SK-N-DZ (cell line): ENCODE measurements at places on chromosomes 7 and 10.

GRCh38 chr10:87656431-87657072 is 3.1 kb upstream of the PAPSS2 start:
- DNase-seq, result peak; percentile 49

DNA sequence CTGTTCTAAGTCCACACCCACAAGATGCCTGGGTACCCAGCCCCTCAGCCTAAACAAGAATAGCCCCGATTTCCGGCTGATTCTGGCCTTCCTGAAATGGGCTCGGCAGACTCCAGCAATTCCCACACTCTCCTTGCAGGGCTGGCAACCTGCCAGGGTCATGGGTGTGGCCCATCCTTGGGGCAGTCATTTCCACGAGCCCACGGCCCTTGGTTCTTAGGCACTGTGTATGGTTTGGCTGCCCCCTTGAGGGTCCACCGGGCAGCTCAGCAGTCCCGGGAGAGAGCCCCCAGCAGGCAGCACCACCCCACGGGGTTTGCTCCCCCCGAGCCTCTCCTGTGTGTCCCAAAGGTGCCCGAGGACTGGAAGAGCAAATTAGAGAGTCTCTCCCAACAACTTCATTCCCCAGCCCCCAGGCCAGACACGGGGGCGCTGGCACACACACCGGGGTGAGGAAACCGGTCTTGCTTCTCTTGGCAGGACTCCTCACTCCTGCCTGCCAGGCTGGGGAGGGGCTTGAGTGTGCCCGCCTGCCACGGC is 142.2 kb downstream of the EMX2 start:
- DNase-seq, result no peak

GRCh38 chr7:141737118-141737835 is 881 bp upstream of the SSBP1 start:
- DNase-seq, result peak; percentile 12

DNA sequence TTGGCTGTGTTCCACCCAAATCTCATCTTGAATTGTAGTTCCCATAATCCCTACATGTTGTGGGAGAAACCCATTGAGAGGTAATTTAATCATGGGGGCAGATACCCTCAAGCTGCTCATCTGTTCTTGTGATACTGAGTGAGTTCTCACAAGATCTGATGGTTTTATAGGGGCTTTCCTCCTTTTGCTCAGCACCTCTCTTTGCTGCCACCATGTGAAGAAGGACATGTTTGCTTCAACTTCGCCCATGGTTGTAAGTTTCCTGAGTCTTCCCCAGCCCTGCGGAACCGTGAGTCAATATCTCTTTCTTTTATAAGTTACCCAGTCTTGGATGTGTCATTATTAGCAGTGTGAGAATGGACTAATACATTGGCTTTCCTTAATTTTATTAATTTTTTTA is 527.8 kb downstream of the MDFIC start:
- DNase-seq, result no peak

DNA sequence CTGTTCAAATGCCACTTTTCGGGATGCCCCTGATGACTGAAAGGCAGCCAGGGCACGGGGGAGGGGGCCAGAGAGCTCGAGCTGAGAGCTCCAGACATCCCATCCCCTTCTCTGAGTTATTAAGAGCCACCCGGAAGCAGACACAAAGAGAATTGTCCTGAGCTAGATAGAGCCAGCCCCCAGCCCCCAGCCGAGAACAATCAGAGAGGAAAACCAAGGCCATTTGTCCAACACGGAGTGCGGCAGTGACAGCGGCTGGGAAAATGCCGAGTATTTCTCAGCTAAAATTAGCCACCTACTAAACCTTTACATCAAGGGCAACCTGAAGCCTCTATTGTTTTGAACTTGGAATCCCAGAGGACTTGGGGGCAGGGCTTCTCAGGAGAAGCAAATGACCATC is 51.0 kb downstream of the UNC5B start:
- no peak for DNase-seq

DNA sequence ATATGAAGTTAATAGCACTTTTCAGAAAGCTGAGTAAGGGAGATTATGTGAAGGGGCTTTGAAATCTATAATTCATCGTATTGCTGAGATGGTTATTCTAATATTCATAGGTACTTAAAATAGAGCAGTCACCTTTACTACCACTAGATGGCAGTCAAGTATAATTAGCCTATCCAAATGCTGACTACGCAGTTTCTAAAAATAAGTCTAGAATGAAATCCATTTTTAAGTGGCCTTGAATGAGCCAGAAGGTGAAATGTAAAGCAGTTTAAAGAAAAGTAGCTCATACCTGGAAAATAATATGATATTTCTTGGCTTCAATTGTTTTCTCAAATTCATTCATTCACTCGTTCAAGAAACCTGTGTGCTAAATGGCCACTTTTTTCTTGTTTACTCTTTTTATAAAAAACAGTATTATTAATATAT is 1277.1 kb downstream of the GATA3 start:
- peak; percentile 62 for DNase-seq

- no peak for DNase-seq
Measured at GRCh38 chr10:58625070-58625469, 112.4 kb downstream of the BICC1 start.

DNA sequence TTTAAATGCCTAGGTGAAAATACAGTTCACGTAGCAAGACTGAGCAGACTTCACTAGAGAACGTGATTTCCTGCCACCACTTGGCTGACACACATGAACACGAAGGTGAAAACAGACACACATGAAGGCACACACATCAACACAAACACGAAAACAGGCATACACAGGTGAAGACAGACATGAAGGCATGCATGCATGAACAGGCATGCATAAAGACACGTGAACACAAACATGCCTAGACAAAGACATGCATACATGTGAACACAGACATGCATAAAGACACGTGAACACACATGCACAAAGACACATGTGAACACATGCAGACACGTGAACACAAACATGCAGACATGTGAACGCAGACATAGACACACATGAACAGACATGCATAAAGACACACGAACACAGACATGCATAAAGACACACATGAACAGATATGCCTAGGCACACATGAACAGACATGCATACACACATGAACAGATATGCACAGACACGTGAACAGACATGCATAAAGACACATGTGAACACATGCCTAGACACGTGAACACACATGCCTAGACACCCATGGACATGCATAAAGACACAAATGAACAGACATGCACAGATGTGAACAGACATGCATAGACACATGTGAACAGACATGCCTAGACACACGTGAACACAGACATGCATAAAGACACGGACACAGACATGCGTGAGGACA is 243.1 kb downstream of the ZMYND11 start:
- DNase-seq, result no peak

DNA sequence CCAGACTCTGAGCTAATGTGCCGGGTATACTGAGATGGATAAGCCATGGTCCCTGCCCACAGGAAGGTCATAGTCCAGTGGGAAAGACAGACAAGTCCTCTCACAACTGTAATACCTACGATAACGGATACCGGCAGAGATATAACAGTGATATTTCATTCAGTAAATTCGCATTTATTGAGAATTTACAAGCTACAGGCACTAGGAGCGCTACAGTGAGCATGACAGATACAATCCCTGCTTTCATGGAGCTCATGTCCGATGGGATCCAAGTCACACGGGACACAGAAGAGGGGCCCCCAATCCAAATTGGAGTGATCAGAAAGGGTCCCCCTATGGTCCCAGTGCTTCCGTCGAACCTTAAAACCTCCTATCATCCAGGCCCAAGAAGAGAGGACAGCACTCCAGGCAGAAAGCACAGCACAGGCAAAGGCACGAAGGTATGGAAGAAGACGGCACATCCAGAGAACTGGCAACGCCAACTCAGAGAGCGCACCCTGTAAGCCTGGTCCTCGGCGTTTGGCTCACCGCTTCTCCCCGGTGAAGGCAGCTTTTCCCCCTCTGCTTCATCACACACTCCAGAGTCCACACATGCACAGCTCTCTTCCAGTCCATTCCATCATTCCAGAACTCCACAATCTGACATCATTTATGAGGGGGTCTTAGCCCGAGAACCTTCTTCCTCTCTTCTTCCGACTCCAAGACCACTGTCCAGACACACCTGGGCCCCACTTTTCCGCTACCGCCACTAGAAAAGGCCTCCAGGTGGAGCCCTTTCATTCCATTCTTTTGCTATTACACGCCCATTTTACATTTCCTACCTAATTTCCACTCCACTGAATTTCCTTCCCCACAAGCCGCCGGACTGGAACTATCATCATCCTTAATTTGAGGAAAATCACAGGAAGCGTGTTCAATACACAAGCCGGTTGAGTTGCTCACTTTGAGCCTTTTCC is 47.8 kb upstream of the NKX2-3 start:
- DNase-seq, result no peak

GRCh38 chr10:63467841-63468240 is 2.1 kb upstream of the JMJD1C start:
- DNase-seq, result peak; percentile 20

- DNase-seq, result peak; percentile 62
Measured at GRCh38 chr10:124086787-124087671, 6.4 kb downstream of the CHST15 start.

- peak; percentile 79 for DNase-seq
Measured at GRCh38 chr7:132577206-132578049, 1.2 kb upstream of the PLXNA4 start.

DNA sequence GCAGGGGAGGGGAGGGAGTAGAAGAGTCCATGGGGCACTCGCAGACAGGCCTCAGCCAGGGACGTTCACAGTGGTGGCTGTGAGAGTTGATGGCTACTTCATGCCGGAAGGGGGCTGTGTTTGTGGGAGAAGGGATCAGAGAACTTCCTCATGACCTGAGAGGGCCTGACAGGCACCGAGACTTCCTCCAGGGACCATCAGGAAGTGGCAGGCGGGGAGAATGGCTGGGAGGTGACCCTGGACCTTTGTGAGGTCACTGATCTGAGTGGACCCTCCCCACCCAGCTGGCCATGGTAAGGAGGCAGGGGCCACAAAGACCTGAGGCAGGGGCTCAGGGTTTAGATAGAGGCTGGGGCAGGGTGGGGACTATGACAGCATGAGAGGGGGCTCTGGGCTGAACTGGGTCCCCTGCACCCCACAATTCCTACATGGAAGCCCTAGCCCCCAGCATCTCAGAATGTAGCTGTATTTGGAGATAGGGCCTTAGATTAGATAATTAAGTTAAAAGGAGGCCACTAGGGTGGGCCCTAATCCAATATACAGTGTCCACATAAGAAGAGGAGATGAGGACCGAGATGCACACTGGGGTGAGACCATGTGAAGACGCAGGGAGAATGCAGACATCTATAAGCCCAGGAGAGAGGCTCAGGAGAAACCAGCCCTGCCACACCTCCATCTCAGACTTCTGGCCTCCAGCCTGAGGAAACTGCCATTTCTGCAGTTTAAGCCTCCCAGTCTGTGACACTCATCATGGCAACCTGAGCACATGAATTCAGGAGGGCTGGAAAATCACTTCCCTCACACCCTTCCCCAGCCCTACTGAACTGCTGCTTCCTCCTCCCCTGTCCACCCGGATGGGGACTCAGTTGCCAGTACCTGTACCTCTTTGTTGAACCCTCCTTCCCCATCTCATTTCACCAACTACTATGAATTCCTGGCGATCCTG is 273.9 kb upstream of the ZNF32 start:
- DNase-seq, result no peak
